ENCODE measurements at places on chromosomes 3 and 15.

GRCh38 chr15:63881431-63881830 lies 47.7 kb upstream of the HERC1 start:
- no peak for DNase-seq

DNA sequence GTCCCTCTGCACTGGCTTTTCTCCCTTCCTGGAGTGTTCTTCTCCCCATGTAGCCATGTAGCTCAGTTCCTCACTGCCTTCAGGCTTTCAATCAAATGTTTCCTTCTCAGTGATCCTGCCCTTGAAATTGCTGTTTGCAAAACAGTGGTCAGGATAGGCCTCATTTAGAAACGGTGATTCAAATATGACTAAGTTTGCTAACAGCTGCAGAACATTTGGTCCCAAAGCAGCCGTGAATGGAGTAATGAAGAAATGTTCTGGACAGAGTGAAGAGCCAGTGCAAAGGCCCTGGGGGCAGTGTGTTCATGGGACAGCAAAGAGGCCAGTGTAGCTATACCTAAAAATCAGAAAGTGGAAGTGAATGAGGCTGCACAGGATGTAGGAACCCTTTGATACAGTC lies 223.4 kb downstream of the FEZF2 start:
- DNase-seq: peak; percentile 66

- DNase-seq: no peak
Measured at GRCh38 chr3:61648481-61648880, 87.1 kb downstream of the PTPRG start.

DNA sequence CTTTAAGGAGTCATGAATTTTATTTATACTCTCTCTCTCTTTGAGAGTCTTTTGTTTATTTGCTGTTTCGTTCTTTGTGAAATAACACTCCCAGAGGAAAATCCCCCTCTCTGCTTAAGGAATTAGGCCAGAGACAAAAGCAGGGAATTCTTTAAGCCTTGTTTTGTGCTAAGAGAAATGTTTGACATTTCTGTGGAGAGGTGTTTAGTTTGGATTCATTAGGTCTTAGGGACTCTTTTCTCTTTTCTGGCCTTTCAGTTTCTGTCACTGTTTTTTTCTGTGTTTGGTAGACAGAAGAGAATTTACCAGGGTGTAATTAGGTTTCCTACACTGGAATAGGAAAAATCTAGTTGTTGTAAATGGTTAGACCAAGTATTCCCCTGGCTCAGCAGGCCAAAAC lies 241.8 kb upstream of the NR2F2 start:
- no peak for DNase-seq

GRCh38 chr3:160667452-160667851 lies 9.5 kb upstream of the ARL14 start:
- DNase-seq: peak; percentile 85

- no peak for DNase-seq
Measured at GRCh38 chr3:25277503-25277902, 150.6 kb upstream of the RARB start.

DNA sequence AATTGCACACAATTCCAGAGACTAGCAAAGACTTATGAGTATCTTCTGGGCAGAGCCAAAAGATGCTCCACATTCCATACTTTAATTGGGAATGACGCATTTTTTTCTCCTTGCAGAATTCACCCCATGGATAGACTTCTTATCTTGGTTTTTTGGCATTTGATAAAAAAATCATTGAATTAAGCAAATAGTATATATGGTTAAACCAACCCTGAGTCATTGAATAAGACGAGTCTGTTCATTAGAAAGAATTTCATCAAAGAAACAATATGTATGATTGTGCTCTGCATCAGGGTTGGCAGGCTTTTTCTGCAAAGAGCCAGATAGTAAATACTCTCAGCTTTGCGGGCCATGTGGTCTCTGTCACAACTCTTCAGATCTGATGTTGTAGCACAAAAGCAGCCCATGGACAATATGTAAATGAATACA lies 9.2 kb upstream of the PDZRN3 start:
- no peak for DNase-seq

DNA sequence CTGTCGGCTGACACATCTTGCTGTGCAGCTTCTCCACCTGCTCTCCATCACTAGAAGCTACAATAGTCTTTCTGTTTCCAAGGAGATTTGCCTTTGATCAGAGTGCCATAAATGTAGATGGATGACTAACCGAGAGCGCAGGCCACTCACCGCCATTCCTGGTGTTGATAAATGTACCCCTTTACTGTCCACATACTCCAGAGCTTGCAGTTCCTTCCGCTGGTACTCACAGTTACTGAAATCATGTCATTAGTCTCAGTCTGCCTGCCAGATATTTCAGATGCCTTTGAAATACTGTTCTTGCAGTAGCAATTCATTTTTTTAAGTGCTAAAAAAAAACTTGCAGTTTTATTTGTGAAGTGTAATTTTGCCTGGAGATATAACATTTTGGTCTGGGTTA lies 72.3 kb downstream of the BLM start:
- no peak for DNase-seq

- no peak for DNase-seq
Measured at GRCh38 chr3:187292631-187293515, 1.3 kb upstream of the MASP1 start.

DNA sequence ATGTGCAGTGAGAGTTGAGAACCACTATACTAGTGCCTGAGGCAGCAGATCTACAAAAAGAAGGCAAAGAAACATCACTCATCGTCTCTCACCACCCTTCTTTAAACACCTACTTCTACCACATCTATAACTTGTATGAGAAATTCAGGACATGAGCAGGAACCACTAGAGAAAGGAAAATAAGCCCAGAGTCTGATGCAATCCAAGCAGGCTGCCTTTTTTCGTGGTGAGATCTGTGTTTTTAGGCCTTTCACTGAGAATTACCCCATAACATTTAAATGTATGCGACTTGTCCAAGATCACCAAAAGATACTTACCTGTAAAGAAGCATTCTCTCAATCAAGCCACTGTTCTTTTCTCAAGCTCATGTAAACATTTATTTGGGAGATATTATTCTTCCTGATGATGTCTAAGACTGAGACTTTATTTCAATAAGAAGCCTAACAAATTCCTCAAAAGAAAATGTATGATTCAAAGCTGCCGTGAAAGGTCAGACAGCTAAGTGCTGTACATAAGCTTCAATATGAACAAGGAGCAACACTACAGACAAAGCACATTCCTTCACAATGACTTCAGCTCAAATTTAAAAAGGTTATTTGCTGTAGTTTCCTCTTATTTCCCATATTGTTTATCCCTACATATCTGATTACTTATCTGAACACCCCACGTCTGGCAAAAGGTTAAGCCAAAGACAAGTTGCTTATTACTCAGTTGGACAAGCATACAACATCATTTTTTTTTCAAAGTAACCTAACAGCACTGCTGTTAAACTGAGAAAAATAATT lies 16.5 kb downstream of the SPICE1 start:
- peak; percentile 73 for DNase-seq

DNA sequence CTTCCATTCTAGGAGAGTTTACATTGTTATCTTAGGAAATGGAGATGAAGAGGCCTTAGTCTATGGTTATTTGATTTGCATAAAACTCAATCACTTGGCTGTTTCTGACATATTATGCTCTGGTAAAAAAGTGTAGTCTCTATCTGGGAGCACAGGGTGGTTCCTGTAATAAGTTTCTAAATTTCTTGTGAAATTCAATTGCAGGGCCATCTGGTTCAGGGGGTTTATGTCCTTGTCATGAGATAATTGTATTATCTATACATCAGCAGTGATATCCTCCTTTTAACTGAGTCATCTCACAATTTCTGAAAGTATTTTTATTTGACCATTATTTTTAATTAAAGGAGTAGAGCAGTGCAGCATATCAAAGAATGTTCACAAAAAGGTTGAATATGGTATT lies 203.3 kb downstream of the MFSD1 start:
- DNase-seq: no peak

DNA sequence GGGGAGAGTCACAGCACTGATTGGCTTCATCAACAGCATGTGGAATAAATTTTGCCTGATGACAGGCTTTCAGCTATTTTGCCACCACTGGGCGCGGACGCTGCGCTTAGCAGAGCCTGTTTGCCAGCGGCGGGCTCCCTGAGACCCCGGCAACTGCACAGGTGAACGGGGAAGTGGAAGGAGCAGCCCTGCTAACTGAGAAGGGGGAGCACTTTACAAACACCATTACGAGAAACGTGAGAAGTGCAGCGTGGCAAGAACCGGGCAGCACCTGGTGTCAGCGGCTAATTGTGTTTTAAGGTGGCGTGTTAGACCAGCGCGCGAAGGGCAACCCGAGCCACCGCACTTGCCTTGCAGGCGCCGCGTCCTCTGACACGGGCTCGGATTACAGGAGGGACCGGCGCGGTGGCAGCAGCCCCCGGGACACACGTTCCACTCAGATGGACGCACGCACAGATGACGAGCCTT lies 307.8 kb upstream of the ARRDC4 start:
- DNase-seq: no peak

GRCh38 chr15:50166216-50166615 lies 15.8 kb upstream of the SLC27A2 start:
- DNase-seq: peak; percentile 89

- DNase-seq: no peak
Measured at GRCh38 chr3:79928687-79929408, 161.1 kb upstream of the ROBO1 start.

GRCh38 chr3:194134231-194134756 lies 1.7 kb upstream of the HES1 start:
- DNase-seq: no peak

GRCh38 chr3:58696093-58696492 lies 29.5 kb upstream of the FAM3D start:
- DNase-seq: no peak

DNA sequence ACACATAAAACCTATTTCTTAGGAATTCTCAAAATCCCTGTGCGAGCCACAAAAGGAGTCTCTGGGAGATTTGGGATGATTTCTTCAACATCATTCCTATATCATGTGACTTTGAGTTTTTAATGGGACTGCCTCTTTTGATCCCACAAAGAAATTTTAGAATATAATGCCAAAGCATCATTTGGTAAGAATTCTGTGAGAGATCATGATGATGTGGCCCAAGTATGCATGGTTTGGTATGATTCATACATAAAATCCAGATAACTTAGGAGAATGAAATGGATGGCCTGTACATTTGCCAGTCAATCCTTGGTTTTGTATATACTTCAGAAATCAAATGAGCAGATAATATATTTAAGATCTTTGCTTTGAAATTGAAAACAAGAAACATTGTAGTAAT lies 61.3 kb downstream of the UBE2E2 start:
- peak; percentile 68 for DNase-seq

GRCh38 chr3:27642796-27643195 lies 79.3 kb downstream of the EOMES start:
- no peak for DNase-seq

- DNase-seq: peak; percentile 21
Measured at GRCh38 chr15:66833803-66834202, 131.8 kb downstream of the SMAD6 start.

GRCh38 chr3:31833391-31834190 lies 147.5 kb downstream of the OSBPL10 start:
- no peak for DNase-seq
